A549 treated with CORT108297 at 1 μM for 4 hours (cell line): ENCODE measurements at places on chromosomes 4 and X. TPM values are rescaled to one million over a fixed set of nuclear protein-coding genes. Genes with fewer than 3 reads are reported as not detected.

The PLAC8 gene
- total RNA-seq, result 0.42 to 1.4 TPM (median 0.86 TPM) in 5 replicates

The CLGN gene
- total RNA-seq, result 4.2 to 7.4 TPM (median 5.2 TPM) in 5 replicates

The SLITRK4 gene
- total RNA-seq, result 0.02 TPM in 1 of 5 replicates, not detected in the others

The ZCCHC12 gene
- 0.13 to 0.24 TPM (median 0.20 TPM) in 5 replicates for total RNA-seq

The ZRSR2 gene
- total RNA-seq, result 9.4 to 12.0 TPM (median 9.7 TPM) in 5 replicates

The PCDH7 gene
- total RNA-seq, result 0.07 to 0.15 TPM (median 0.10 TPM) in 5 replicates

The PLK4 gene
- total RNA-seq, result 13.8 to 15.7 TPM (median 14.8 TPM) in 5 replicates

The VGLL1 gene
- not detected in 5 replicates for total RNA-seq

The SHOX gene
- not detected in 5 replicates for total RNA-seq

The OPRPN gene
- not detected in 5 replicates for total RNA-seq

The PAK3 gene
- total RNA-seq, result 0.04 to 0.11 TPM (median 0.09 TPM) in 3 of 5 replicates, not detected in the others

The INTS6L gene
- total RNA-seq, result 0.08 to 0.40 TPM (median 0.15 TPM) in 5 replicates

The DGAT2L6 gene
- not detected in 5 replicates for total RNA-seq

The GATA1 gene
- total RNA-seq, result not detected in 5 replicates

The LDB2 gene
- not detected in 5 replicates for total RNA-seq

The DUSP21 gene
- not detected in 5 replicates for total RNA-seq

The HSD17B13 gene
- total RNA-seq, result 0.04 to 0.08 TPM in 2 of 5 replicates, not detected in the others

The MAGEC3 gene
- not detected in 5 replicates for total RNA-seq

The TMPRSS11F gene
- total RNA-seq, result not detected in 5 replicates

The PRKG2 gene
- 0.76 to 1.1 TPM (median 0.81 TPM) in 5 replicates for total RNA-seq

The RFC1 gene
- total RNA-seq, result 16.3 to 26.6 TPM (median 18.4 TPM) in 5 replicates

The ADH4 gene
- total RNA-seq, result 0.07 TPM in 1 of 5 replicates, not detected in the others

The GC gene
- total RNA-seq, result not detected in 5 replicates

The ZMAT1 gene
- total RNA-seq, result 0.08 TPM in 1 of 5 replicates, not detected in the others

The SCD5 gene
- 6.6 to 8.5 TPM (median 6.9 TPM) in 5 replicates for total RNA-seq

The PNMA6F gene
- not detected in 5 replicates for total RNA-seq

The SCML1 gene
- total RNA-seq, result 5.7 to 6.2 TPM (median 5.9 TPM) in 5 replicates

The ATP2B3 gene
- 0.05 to 0.25 TPM (median 0.17 TPM) in 5 replicates for total RNA-seq

The AADAT gene
- 8.5 to 9.8 TPM (median 8.9 TPM) in 5 replicates for total RNA-seq

The TMEM31 gene
- not detected in 5 replicates for total RNA-seq

The PDE6B gene
- 0.04 TPM in 1 of 5 replicates, not detected in the others for total RNA-seq

The RNF150 gene
- total RNA-seq, result 0.27 to 0.51 TPM (median 0.39 TPM) in 5 replicates

The GLRA3 gene
- not detected in 5 replicates for total RNA-seq
